ENCODE measurements at places on chromosomes 1 and 21.

DNA sequence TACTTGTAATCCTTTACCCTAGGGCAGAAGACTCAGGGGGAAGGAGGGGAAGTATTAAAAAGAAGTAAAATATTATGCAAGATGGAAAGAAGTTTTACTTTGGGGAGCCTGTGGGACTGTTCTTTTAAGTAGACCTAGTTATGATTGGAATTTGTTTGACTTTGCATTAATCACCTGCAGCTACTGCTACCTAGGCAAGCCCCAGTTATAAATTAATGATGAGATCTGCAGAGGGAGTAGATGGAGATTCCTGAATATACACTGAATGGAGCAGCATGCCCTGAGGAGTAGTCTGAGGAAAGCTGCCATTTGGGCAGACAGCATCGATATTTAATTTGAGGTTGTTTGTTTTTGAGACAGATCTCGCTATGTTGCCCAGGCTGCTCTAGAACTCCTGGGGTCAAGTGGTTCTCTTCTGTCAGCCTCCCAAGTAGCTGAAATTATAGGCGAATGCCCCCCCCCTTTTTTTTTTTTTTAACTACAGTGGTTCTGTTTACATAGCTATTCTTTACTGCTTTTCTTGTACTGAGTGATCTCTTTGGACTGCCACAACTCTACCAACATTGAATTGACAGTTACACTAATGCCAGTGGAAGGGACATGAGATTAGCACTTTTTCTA lies 81.4 kb upstream of the SERTAD4 start:
- no peak for DNase-seq

DNA sequence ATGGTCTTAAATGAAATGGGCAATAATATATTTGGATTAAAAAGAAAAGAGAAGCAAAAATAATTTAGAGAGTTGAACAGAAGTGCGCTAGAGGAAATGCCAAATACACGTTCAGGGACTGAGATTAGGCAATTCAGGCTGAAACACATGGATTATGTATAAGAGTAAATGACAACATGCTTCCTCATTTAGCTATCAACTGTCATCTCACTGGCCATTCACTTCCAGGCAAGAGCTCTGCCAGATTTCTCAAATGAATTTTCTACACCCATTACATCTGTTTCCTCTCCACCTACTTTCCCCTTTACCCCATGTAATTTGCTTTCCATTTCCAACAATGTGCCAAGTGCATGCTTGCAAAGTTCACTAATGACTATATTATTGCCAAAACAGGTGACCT lies 582.4 kb downstream of the LTN1 start:
- DNase-seq, result peak; percentile 90

DNA sequence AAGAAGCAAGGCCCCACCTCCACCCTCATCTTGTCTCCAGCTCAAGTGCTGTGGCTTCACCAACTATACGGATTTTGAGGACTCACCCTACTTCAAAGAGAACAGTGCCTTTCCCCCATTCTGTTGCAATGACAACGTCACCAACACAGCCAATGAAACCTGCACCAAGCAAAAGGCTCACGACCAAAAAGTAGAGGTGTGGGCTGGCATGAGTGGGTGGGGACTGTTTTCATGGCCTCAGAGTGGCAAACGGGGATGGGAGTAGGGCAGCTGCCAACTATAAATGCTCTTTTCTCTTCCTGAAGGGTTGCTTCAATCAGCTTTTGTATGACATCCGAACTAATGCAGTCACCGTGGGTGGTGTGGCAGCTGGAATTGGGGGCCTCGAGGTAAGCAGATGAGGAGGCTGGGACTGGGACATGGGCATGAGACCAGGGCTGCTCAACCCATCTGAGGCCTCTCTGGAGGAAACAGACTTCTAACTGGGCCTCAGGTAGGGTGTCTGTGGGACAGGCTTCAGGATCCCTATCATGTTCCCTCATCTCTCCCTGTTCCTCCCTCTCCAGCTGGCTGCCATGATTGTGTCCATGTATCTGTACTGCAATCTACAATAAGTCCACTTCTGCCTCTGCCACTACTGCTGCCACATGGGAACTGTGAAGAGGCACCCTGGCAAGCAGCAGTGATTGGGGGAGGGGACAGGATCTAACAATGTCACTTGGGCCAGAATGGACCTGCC lies 8.8 kb upstream of the P3R3URF start:
- no peak for DNase-seq

- peak; percentile 88 for DNase-seq
These were observed 16.2 kb upstream of the TNFRSF1B start for GRCh38 chr1:12150456-12151200.

GRCh38 chr1:67256291-67257172 lies 51.1 kb upstream of the IL12RB2 start:
- DNase-seq, result no peak

- no peak for DNase-seq
These were observed 91.2 kb upstream of the NGF start for GRCh38 chr1:115429241-115429640.

DNA sequence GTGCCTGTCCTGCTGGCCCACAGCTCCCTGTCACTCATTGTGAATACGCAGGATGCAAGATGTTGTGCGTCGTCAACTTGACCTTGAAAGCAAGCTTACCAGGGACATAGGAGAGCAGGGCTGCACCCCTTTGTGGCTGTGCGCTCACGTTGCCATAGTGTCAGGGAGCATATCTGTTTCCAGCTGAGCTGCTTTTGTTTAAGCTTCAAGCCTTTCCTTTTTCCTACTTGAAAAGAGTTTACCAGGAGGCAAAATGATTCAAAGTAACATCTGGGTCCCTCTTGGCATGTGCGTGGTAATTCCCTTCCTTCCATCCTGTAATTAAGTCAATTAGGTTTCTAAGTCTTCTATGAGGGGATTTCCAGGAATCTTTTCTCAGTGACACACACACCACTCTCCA lies 537.1 kb downstream of the AJAP1 start:
- no peak for DNase-seq

GRCh38 chr1:20183035-20183434 lies 2.9 kb upstream of the UBXN10 start:
- no peak for DNase-seq

- DNase-seq, result no peak
These were observed 65.8 kb downstream of the ATP5PO start for GRCh38 chr21:33849834-33850233.

GRCh38 chr1:213600879-213601278 lies 386.9 kb upstream of the PROX1 start:
- DNase-seq, result no peak

GRCh38 chr21:42993051-42993712 lies 18.8 kb downstream of the PKNOX1 start:
- DNase-seq, result no peak

GRCh38 chr1:30305061-30305460 lies 418.3 kb downstream of the MATN1 start:
- no peak for DNase-seq

DNA sequence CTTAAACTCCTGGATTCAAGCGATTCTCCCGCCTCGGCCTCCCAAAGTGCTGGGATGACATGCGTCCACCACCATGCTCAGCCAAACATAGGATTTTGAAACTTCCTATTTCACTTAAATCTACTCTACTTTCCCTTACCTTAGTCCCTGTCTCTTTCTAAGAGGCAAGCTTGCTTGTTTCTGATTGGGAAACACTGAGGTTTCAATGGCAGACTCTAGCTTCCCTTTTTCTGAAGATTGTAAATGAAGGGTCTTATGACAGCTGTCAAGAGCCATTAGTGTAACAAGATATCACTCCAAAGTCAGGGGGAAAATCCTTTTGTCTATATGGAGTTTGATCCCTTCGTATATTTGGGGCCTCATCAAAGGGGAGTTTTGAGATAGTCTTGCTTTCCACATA lies 23.5 kb upstream of the LMO4 start:
- DNase-seq, result peak; percentile 75

- no peak for DNase-seq
These were observed 216.7 kb downstream of the TRABD2B start for GRCh38 chr1:47780469-47780995.

DNA sequence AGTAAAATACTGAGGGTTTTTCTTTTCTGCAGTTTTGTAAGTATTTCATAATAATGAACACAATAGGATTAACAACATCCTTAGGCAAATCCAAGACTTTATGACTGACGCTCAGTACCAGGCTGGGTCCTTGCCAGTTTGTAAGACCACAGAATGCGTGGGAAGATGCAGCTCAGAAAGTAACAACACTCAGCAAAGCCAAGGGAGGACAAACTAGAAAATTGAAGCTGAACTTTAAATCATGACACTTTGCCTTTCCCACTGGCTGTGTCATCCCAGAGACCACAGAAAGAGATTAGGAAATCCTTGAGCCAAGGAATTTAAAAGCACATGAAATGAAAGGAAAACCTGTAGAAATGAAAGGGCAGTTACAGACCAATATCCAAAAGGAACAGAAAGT lies 426.3 kb upstream of the CHRM3 start:
- no peak for DNase-seq

GRCh38 chr21:39788383-39788782 lies 43.4 kb downstream of the IGSF5 start:
- DNase-seq, result peak; percentile 20

GRCh38 chr1:157952601-157953000 lies 40.8 kb upstream of the KIRREL1 start:
- DNase-seq, result no peak

- DNase-seq, result no peak
These were observed 61.7 kb downstream of the ARID4B start for GRCh38 chr1:235266325-235266724.

DNA sequence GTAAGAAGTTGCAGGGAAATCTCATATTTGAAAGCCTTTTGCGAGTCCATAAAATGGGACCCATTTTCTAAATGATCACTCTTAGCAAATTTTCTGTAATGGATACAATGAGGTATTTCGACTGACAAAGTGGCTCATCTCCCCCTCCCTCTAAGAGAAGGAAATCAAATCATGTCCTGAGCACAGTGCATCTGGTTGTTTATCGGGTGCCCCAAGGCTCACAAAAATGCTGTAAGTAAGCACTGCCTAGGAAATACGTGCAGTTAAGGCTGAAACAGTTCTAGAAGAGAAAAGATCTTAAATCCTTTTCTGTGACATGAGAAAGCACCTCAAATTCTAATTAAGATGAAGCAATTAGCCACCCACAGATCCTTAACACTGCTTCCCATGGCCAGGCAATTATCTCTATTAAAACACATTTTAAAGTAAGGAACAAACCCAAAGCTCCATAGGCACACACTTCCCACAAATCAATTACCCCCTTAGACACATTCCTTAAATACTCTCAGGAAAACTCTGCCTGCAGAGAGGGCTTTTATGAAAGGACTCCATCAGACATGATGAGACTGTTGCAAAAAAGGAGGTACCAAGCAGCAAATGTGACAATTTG lies 216.3 kb downstream of the KCNH1 start:
- DNase-seq, result no peak

GRCh38 chr1:225987491-225988316 lies 11.4 kb downstream of the SDE2 start:
- peak; percentile 76 for DNase-seq

DNA sequence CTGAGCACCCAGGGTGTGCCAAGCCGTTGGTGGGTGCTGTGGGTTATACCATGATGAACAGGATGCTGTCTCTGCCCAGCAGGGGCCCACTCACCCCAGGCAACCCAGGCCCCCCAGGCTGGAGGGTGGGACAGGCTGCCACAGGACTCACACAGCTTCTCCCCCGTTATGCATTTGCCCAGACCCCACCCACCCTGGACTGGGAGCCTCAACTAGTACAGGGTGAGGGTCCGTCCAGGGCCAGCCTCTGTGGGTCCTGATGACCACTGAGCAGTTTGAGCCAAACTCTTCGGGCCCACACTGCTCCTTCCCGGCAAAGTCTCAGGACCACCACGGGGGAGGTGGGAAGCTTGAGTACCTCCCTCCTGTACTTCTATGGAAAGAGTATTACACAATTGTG lies 3.8 kb upstream of the PRELP start:
- no peak for DNase-seq

DNA sequence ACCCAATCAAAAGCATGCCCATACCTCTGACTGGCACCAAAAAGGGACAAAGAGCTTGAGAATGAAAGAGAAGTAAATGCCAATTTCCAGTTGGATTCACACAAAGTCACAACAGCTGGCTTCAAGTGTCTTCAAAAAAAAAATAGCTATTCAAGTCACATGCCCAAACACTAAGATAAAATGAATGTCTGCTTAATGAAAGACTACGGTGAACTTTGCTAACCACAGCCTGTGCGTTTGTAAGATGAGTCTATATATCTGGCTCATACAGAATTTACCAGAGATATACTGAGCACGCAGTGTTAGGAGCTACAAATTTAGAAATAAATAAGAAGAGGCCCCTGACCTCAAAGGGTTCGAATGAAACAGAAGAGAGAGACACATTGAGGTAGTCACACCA lies 73.2 kb downstream of the DAB1 start:
- no peak for DNase-seq

GRCh38 chr1:1938613-1939295 lies 19.7 kb upstream of the TMEM52 start:
- DNase-seq, result no peak

GRCh38 chr1:214700437-214700836 lies 97.4 kb downstream of the CENPF start:
- DNase-seq, result no peak

DNA sequence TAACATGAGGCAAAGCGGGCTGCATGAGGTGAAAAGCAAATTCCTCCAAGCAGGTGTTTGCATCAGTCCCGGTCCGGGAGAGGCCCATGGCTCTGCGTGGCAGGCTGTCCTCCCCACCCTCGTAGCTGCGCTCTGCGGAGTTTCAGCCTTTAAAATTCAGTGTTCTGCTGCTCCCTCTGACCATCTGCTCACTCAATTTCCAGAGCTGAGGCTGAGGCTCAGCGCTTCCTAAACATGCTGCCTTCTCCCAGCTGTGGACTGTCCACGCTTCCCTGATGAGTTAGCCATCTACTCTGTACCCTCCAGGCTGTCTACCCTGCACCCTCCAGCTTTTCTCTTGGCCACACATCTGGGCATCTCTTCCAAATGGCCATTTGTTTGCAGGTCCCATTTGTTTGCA lies 87.7 kb downstream of the KCNJ6 start:
- no peak for DNase-seq

- DNase-seq, result no peak
These were observed 34.7 kb downstream of the PDE4B start for GRCh38 chr1:65827346-65827745.

- peak; percentile 98 for DNase-seq
These were observed at the start of the genes POLR3C and RNF115 for GRCh38 chr1:145823565-145824498. TSS of gene POLR3C (plus strand) at chr1:145824200. CDS start at chr1:145825777, 1,577 bp downstream. TSS of gene RNF115 (minus strand) at chr1:145824095. CDS start at chr1:145823873, 222 bp downstream.

DNA sequence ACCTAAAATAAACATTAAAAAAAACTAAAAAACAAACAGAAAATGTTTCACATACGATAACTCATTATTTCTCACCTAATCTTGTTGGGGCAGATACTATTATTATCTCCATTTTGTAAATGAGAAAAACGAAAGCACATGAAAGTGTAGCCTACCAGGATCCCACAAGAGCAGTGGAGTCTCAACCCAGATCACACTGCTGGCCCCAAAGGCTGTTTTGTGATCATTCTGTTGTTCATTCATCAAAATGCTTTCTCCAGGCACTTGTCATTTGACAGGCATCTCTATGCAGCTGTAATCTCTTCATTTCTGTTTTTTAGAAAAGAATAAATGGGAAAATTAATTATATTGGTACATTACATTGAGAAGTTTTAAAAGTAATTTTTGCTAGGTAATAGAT lies 67.5 kb downstream of the AK5 start:
- DNase-seq, result no peak

DNA sequence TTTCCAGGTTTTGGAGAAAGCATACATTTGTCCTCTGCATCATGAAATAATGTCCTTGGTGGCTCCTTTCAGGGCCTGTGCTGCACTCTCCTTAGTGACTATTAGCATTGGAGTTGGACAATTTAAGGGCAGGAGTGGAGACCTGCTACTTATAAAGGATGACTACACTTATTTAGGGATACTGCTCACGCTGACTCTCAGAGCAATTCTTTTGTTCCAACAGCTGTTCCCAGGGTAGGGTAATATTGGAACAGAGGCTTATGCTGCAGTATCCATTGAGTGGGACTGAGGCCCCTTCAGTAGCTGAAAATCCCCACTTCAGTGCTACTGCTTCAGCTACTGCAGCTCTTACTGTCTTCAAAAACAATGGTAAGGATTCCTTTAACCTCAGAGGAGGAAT lies 84.6 kb downstream of the GPR88 start:
- no peak for DNase-seq
